NCI-H187 (cell line): ENCODE measurements at places on chromosomes 7 and 10.

- no peak for DNase-seq
Measured at GRCh38 chr10:131980761-131981428, 828 bp downstream of the BNIP3 start.

- no peak for DNase-seq
Measured at GRCh38 chr7:36301914-36302771, 87.5 kb upstream of the ANLN start.

GRCh38 chr10:98349508-98349922 lies 65.5 kb downstream of the PYROXD2 start:
- DNase-seq = no peak

DNA sequence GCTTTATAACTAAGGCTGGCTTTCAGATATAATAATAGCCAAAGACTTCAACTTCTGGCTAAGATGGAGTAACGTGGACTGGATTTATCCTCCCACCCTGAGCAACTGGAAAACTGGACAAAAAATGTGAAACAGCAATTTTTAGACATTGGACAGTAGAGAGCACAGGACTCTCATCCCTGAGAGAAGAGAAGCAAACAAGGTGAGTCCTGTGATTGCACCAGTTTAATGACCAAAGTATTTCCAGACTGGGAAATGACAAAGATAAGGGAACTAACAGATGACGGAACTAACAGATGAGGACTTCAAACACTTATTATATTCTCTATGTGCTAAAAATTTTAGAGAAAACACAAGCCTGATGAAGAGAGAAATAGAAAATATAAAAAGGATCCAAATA lies 175.7 kb upstream of the SLC25A13 start:
- no peak for DNase-seq

GRCh38 chr7:153507885-153508284 lies 544.3 kb upstream of the DPP6 start:
- DNase-seq = no peak

DNA sequence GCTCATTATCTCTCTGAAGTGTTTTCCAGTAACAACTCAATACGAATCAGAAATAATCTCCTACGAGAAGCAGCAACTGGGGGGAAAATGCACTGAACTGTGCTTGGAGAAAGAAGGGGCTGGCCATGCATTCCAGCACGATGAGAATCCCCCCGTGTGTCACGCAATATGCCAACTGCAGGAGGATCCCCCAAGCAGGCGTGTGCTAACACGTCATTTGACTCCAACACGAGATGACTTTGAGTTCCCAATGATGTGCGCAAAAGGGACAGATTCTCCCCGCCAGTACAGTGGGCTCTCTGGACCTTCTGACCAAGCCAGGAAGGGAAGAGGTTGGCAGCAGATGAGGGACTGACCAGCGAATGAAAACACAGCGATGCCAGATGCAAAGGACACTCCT lies 105.5 kb downstream of the KCNMA1 start:
- no peak for DNase-seq

GRCh38 chr10:106997721-106998120 lies 166.8 kb downstream of the SORCS1 start:
- DNase-seq = no peak

DNA sequence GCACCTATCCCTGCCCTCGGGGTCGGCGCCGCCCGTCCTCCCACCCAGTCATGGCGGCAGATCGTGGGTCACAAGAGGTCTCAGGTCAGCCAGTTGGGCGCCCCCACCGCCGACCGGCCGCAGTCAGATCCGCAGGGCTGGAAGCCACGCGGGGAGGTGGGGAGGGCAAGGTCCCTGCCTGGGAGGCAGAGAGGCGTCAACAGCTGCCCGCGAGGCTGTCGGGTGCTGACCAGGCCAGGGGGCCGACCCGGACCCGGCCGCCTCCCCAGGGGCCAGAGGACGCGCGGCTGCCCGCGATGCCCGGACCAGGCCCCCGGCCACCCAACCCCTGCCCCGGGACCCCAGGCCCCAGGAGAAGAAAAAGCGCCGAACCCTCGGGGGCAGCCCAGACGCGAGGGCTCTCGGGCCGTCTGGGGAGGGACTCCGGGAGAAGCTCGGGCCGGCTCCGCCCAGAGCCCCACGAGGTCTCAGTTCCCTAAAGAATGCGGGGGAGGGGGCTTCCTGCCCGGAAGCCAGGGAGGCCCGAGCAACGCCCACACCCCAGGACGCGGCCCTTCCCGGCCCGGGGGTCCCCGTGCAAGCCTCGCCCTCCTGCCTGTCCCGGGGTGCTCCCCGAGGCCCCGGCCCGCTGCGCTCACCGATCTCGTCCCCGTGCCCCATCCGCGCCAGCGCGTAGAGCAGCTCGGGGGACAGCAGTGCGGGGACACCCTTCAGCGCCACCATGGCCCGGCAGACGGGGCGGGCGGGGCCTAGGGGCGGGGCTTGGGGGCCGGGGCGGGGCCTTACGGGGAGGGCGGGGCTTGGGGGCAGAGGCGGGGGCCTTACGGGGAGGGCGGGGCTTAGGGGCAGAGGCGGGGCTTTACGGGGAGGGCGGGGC lies at the start of gene FUOM:
Gene FUOM (minus strand): TSS at position 735 of the 877 bp plus-strand sequence. CDS start 12 bp downstream, at position 723.
- DNase-seq = no peak

- no peak for DNase-seq
Measured at GRCh38 chr7:1758859-1759521, 88.9 kb downstream of the ELFN1 start.

DNA sequence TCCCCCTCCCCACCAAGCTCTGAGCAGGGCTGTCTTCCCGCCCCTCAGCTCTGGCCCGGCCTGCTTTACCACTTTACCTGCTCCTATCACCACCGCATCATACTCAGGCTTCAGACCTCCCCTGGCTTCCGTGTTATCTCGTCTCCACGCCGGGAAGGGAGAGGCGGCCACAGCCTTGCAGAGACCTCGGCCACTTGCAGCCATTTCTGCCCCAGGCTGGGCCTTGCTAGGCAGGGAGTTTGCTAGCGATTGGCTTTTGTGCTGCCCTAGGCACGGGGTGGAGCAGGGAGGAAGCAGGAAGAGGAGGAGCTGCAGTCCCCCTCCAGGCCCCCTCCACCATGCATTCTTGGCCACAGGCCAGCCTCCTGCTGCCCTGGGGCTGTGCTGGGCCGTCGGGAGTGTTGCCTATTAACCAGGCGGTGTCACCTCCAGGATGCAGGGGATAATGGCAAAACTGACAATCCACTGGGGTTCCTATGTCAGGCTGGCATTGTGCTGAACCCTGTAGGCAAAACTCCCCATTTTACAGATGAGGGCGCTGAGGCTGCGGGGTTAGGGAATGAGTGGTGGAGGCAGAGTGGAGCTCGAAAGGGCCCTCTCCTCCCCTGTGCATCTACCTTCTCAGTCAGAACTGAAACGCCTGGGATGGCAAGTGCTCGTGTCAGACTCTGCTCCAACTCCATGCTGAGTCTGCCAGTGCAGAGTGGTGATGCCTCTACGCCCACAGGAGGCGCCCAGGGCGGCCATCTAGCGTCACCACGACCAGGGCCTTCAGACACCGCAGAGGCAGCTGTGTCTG lies at the start of gene PYROXD2:
Gene PYROXD2 (minus strand): TSS at position 251 of the 799 bp plus-strand sequence. CDS start 47 bp downstream, at position 204.
- DNase-seq = no peak

GRCh38 chr10:75015442-75015841 lies 96.0 kb upstream of the SAMD8 start:
- no peak for DNase-seq

DNA sequence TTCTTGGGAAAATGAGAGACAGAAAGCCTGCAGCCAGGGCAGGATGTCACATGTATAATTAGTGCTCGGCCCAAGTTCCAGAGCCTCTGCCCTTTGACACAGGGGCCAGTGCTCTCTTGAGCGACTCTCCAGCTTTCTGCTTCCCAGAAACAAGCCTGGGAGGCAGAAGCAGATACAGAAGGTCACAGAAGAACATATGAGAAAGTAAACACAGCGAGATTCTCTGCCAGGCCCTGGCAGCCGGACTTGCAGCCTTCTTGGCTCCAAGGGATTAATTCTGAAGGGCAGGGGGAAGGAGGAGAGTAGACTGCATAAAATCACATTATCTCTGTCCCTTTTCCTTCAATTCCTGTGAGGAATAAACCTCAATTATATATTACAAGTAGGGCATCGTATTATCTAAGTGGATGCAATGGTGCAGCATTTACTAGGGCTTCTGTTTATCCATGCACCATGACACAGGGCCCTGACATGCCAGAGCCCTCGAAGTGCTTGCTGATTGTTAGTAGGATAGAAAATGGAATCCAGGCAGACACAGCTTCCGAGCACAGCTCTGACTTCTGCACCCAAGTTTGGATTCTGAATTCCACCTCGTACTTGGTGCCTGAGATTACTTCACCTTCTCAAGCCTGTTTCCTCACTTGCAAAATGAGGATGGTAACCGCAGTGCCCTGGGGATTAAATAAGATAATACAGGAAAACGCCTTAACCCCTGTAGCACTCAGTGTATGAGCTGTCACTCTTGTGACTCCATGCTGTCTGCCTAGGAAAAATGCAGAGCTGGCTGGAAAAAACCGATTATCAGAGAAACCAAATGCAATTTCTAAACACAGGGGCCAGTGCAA lies 536.5 kb downstream of the TNS3 start:
- no peak for DNase-seq

- DNase-seq = no peak
Measured at GRCh38 chr10:22655312-22655981, 58.9 kb downstream of the PIP4K2A start.

DNA sequence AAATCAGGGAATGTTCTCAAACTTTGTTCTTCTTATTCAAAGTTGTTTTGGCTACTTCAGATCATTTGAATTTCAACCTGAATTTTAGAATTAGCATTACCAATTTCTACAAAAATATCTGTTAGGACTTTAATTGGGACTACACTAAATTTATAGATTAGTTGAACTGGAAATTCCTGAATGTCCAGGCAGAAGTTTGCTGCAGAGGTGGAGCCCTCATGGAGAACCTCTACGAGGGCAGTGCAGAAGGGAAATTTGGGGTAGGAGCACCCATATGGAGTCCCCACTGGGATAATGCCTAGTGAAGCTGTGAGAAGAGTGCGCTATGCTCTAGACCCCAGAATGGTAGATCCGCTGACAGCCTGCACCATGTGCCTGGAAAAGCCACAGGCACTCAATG lies 22.8 kb upstream of the AGMO start:
- no peak for DNase-seq

DNA sequence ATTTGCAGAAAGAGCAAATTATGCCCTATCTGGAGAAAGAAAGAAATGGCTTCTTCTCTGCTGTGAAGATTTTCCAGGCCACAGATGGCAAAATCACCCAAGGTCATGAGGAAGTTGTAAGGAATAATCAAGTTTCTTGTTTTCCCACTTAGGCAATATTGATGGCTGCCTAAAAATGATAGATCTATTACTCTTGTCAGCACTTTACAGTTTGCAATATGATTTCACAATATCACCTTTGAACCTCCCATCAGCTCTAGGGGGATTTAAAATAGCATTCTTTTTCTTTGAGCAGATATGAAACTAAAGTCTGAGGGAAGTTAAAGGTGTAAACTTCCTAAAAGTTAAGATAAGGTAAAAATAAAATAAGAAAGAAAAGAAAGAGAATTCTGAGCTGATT lies 6.7 kb downstream of the NPSR1 start:
- no peak for DNase-seq
